Ovary (tissue), 10 donors: ENCODE measurements at places on chromosomes 4 and X. TPM values are rescaled to one million over a fixed set of nuclear protein-coding genes. Genes with fewer than 3 reads are reported as not detected.

- no peaks in the 10 kb centered on the region for H3K36me3 ChIP-seq
- no peaks in the 10 kb centered on the region for H3K27me3 ChIP-seq
- no peak overlapping the region for H3K27ac ChIP-seq
- H3K4me3 ChIP-seq: no peak overlapping the region
Measured at GRCh38 chrX:2707334-2707760, 16.3 kb downstream of the CD99 start.

- no peaks in the 10 kb centered on the region for H3K27me3 ChIP-seq
- H3K36me3 ChIP-seq: no peaks in the 10 kb centered on the region
- no peaks in the 10 kb centered on the region for H3K4me1 ChIP-seq
- no peak overlapping the region for H3K4me3 ChIP-seq
- H3K27ac ChIP-seq: no peak overlapping the region
- no peak for DNase-seq
Measured at GRCh38 chrX:66020631-66021334, 19.1 kb downstream of the VSIG4 start.

- H3K4me1 ChIP-seq: peaks cover 2% of the 10 kb centered on the region
- H3K27ac ChIP-seq: no peak overlapping the region
- no peak overlapping the region for H3K4me3 ChIP-seq
- H3K27me3 ChIP-seq: no peaks in the 10 kb centered on the region
Measured at GRCh38 chr4:10728016-10728415, 43.4 kb upstream of the CLNK start.

DNA sequence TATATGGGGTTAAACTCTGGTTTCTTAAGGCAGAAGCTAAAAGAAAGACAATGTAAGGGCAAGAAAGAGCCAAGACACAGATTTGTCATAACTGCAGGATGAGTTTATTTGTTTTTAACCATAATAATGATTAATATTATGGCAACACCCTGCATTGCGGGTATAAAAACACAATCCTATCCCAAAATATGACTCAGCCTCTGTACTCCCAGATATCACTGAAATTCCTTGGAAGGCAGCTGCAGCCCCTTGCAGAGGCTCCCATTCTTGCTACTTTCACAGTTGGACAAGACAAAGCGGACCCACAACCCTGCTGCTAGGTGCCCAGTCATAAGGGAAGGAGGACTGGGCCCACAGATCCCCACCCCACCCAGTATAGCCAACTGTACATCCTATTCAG is 20.4 kb upstream of the FGF16 start:
- H3K27ac ChIP-seq: no peak overlapping the region
- no peak overlapping the region for H3K4me3 ChIP-seq
- DNase-seq: no peak
- no peaks in the 10 kb centered on the region for H3K27me3 ChIP-seq
- no peaks in the 10 kb centered on the region for H3K4me1 ChIP-seq
- no peaks in the 10 kb centered on the region for H3K36me3 ChIP-seq

GRCh38 chrX:148629434-148629833 is 129.0 kb downstream of the AFF2 start:
- no peak for DNase-seq
- no peak overlapping the region for H3K27ac ChIP-seq
- peaks cover 3% of the 10 kb centered on the region for H3K4me1 ChIP-seq
- no peaks in the 10 kb centered on the region for H3K36me3 ChIP-seq

GRCh38 chrX:13252726-13253125 is 67.1 kb downstream of the ATXN3L start:
- H3K36me3 ChIP-seq: no peaks in the 10 kb centered on the region
- peaks cover 2% of the 10 kb centered on the region for H3K4me1 ChIP-seq
- no peak for DNase-seq
- H3K4me3 ChIP-seq: no peak overlapping the region
- no peak overlapping the region for H3K27ac ChIP-seq

GRCh38 chrX:39852491-39852890 is 245.3 kb downstream of the BCOR start:
- no peaks in the 10 kb centered on the region for H3K36me3 ChIP-seq
- DNase-seq: no peak
- no peaks in the 10 kb centered on the region for H3K27me3 ChIP-seq
- peaks cover 4% of the 10 kb centered on the region for H3K4me1 ChIP-seq

GRCh38 chr4:152850377-152850776 is 70.6 kb downstream of the ARFIP1 start:
- no peak overlapping the region for H3K27ac ChIP-seq
- no peaks in the 10 kb centered on the region for H3K4me1 ChIP-seq
- H3K27me3 ChIP-seq: no peaks in the 10 kb centered on the region
- no peaks in the 10 kb centered on the region for H3K36me3 ChIP-seq
- no peak overlapping the region for H3K4me3 ChIP-seq
- no peak for DNase-seq

DNA sequence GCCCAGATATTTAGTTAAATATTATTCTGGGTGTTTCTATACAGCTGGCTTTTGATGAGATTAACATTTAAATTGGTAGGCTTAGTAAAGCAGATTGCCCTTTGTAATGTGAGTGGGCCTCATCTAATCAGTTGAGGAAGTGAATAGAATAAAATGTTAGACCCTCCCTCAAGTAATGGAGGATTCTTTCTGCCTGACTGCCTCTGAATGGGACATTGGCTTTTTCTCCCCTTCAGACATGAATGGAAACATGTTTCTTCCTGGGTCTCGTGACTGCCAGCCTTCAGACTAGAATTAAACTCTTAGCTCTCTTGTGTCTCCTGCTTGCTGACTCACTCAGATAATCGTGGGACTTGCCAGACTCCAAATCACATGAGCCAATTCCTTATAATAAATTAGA is 266.7 kb downstream of the INPP4B start:
- no peak for DNase-seq
- no peaks in the 10 kb centered on the region for H3K4me1 ChIP-seq
- H3K36me3 ChIP-seq: no peaks in the 10 kb centered on the region
- H3K27me3 ChIP-seq: no peaks in the 10 kb centered on the region
- H3K4me3 ChIP-seq: no peak overlapping the region
- no peak overlapping the region for H3K27ac ChIP-seq

- H3K4me1 ChIP-seq: no peaks in the 10 kb centered on the region
- DNase-seq: no peak
- no peaks in the 10 kb centered on the region for H3K27me3 ChIP-seq
- no peak overlapping the region for H3K27ac ChIP-seq
Measured at GRCh38 chrX:149467461-149467860, 37.6 kb downstream of the IDS start.

DNA sequence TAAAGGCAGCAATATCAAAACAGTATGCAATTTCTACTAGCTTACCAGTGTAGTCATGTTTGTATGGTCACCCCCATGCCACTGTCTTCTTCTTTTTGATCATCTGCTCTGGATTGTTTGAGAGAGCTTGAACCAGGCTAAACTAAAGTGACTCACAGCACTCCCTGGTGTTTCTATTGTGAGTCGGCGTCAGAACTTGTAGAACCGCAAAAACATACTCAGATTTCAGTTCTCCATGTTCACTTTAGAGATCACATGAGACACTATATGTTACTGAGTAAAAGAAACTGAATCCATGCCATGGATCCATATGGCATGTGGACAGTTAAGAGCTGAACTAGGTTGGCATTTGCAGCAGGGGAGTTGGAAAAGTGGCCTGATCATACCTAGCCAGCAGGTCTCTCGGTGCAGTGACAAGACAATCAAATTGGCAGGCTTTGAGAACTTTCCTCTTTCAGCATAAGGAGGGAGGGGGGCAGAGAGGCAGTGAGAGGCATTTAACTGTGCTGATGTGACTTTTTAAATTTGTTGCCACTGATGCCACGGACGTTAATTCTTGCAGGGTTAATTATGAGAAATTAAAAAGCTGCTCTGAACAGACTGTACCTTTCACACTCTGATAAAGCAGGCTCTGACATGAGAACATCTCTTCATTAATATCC is 88.4 kb downstream of the AFF2 start:
- no peaks in the 10 kb centered on the region for H3K4me1 ChIP-seq
- no peak overlapping the region for H3K27ac ChIP-seq
- DNase-seq: no peak
- H3K27me3 ChIP-seq: no peaks in the 10 kb centered on the region

DNA sequence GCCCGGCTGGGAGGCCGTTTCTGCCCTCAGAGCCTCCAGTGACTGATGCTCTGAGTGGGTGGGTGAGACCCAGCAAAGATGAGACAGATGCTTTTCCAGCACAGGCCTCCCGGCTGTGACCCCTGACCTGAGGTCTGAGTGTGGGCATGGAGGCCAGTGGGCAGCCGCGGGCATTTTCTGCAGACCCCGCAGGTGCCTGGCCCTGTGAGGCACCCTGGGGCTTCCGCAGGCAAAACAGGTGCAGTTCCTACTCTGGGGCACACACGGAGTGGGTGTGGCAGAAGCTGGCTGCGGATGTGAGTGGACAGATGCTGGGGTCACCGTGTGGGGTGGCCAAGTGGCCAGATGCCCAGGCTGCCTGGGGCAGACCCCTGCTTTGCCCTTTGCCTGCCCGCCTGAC is 14.8 kb downstream of the HTRA3 start:
- no peak overlapping the region for H3K4me3 ChIP-seq
- DNase-seq: no peak
- H3K4me1 ChIP-seq: peaks cover 10% of the 10 kb centered on the region
- H3K27ac ChIP-seq: no peak overlapping the region
- H3K27me3 ChIP-seq: no peaks in the 10 kb centered on the region
- H3K36me3 ChIP-seq: no peaks in the 10 kb centered on the region

- DNase-seq: no peak
- H3K4me1 ChIP-seq: no peaks in the 10 kb centered on the region
- H3K4me3 ChIP-seq: no peak overlapping the region
- no peak overlapping the region for H3K27ac ChIP-seq
Measured at GRCh38 chrX:108541286-108541685, 101.6 kb downstream of the COL4A5 start.

GRCh38 chrX:74318672-74319071 is 14.7 kb downstream of the ZCCHC13 start:
- no peaks in the 10 kb centered on the region for H3K36me3 ChIP-seq
- no peak overlapping the region for H3K4me3 ChIP-seq
- H3K27ac ChIP-seq: no peak overlapping the region
- H3K4me1 ChIP-seq: no peaks in the 10 kb centered on the region
- DNase-seq: no peak

- H3K27me3 ChIP-seq: no peaks in the 10 kb centered on the region
- H3K27ac ChIP-seq: no peak overlapping the region
- no peak overlapping the region for H3K4me3 ChIP-seq
- no peaks in the 10 kb centered on the region for H3K36me3 ChIP-seq
- DNase-seq: peak; percentile 30
Measured at GRCh38 chrX:154649503-154650220, 3.7 kb downstream of the CTAG2 start.

- H3K4me1 ChIP-seq: peaks cover 2% of the 10 kb centered on the region
- H3K27ac ChIP-seq: no peak overlapping the region
- no peak overlapping the region for H3K4me3 ChIP-seq
- H3K36me3 ChIP-seq: no peaks in the 10 kb centered on the region
Measured at GRCh38 chr4:72767618-72768302, 198.7 kb upstream of the ADAMTS3 start.

- no peaks in the 10 kb centered on the region for H3K36me3 ChIP-seq
- peaks cover 8% of the 10 kb centered on the region for H3K4me1 ChIP-seq
- peak; percentile 54 for DNase-seq
- H3K27ac ChIP-seq: no peak overlapping the region
- H3K27me3 ChIP-seq: no peaks in the 10 kb centered on the region
- no peak overlapping the region for H3K4me3 ChIP-seq
Measured at GRCh38 chr4:81052119-81053068, 21.9 kb downstream of the BMP3 start.

GRCh38 chrX:67619253-67619652 is 75.4 kb downstream of the AR start:
- no peak overlapping the region for H3K27ac ChIP-seq
- H3K4me3 ChIP-seq: no peak overlapping the region

- H3K4me1 ChIP-seq: no peaks in the 10 kb centered on the region
- DNase-seq: no peak
- no peaks in the 10 kb centered on the region for H3K27me3 ChIP-seq
- no peak overlapping the region for H3K27ac ChIP-seq
- no peaks in the 10 kb centered on the region for H3K36me3 ChIP-seq
Measured at GRCh38 chr4:20044966-20045365, 206.7 kb upstream of the SLIT2 start.

GRCh38 chr4:41887821-41888686 is 47.2 kb upstream of the TMEM33 start:
- peak; percentile 33 for DNase-seq
- H3K4me1 ChIP-seq: no peaks in the 10 kb centered on the region
- no peaks in the 10 kb centered on the region for H3K36me3 ChIP-seq

- H3K36me3 ChIP-seq: no peaks in the 10 kb centered on the region
- H3K27me3 ChIP-seq: no peaks in the 10 kb centered on the region
- H3K27ac ChIP-seq: no peak overlapping the region
- H3K4me1 ChIP-seq: no peaks in the 10 kb centered on the region
- DNase-seq: no peak
Measured at GRCh38 chr4:12778191-12778590, 705.9 kb downstream of the RAB28 start.

DNA sequence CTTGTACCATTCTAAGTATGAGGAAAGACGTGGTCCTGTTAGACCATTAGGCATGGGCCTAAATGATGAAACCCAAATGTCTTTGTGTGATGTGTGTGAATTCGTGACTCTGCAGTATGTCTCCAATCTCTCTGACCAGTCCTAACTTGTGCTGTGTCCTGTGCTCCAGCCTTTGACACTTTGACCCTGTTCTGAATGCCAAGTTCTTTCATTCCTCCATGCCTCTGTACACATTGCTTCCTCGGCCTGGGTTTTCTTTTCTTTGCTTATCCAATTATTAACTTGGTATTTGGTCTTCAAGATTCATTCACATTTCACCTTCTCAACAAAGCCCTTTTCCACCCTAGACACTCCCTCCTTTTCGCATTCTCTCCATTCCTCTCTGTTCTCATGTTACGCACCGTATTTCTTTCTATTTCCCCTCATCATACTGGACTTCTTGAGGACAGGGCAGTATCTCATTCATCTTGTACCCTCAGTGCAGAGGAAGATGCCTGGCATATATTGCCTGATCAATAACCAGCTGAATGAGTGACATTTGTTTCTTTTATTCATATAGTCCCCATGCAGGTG is 138.7 kb downstream of the F11 start:
- no peaks in the 10 kb centered on the region for H3K27me3 ChIP-seq
- no peaks in the 10 kb centered on the region for H3K36me3 ChIP-seq
- H3K4me1 ChIP-seq: no peaks in the 10 kb centered on the region
- no peak for DNase-seq
- no peak overlapping the region for H3K4me3 ChIP-seq
- H3K27ac ChIP-seq: no peak overlapping the region

Gene APBB2
- polyA plus RNA-seq: 30.9 TPM

Gene OTUD4
- polyA plus RNA-seq: 19.9 TPM

Gene FGA
- not detected for polyA plus RNA-seq

Gene ETDB
- not detected for polyA plus RNA-seq

Gene ADH1B
- 201 TPM for polyA plus RNA-seq
